PC-9 (cell line): ENCODE measurements at places on chromosomes 7 and 10. TPM values are rescaled to one million over a fixed set of nuclear protein-coding genes. Genes with fewer than 3 reads are reported as not detected.

- no peak for DNase-seq
Observed at GRCh38 chr7:131385039-131385605, 57.4 kb downstream of the MKLN1 start.

DNA sequence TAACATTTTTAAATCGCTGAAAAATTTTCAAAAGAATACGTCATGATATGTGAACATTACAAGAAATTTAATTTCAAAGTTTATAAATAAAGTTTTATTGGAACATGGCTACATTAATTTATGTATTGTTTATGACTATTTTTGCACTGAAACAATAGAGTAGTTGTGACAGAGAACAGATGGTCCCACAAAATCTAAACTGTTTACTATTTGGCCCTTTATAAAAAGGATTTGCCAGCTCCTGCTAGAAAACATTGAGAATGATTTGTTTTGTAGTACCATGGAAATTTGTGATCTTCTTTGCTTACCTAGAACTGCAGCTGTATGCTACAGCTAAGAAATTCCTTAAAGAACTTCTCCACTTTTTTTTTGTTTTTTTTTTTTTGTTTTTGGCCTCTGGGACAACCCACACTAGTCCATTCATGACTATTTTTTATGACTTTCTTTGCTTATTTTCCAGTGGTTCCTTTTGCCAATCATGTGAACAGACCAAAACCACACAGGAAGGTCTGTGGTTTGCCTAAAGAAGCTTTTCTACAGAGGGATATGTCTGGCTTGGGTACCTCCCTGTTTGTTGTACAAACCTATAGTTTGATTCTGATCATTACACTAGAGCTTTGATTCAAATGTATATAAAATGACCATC is 55.7 kb downstream of the ST7 start:
- no peak for DNase-seq

DNA sequence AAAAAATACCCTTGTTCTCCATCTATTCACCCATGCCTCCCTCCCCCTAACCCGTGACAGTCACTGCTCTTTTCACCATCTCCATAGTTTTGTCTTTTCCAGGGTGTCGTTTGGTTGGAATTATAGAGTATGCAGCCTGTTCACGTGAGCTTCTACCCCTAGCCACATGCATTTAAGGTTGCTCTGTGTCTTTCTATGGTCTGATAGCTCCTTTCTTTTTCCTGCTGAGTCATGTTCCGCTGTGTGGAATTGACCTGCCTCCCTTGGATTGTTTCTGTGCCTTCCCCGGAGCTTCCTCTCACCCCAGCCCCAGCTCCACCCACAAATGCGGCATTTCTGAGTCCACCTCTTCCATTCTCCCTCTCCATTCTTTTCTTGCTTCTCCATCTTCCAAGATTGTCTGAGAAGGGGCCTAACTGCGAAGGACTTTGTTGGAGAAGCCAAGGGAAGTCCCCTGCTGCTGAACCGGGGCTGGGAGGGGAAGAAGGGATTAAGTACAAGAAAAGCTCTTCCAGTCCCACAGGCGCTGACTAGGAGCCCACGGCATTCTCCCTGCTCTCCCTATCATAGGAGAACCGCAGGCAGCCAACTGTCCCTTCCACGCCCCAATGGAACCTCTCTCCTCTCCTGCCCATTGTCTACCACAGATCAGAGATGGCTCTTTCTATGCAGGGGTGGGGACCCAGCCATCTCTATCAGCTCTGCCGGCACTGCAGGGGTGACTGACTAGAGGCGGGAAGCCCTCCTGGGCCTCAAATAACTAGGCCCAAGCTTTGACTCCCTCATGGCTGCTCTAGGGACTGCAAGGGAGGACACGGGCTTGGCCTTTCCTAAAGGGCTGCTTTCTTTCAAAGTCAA is 87.5 kb upstream of the ANLN start:
- DNase-seq, result no peak

- DNase-seq, result no peak
Observed at GRCh38 chr10:127949831-127950230, 42.9 kb downstream of the PTPRE start.

TMEM178B gene
- not detected in 2 replicates for total RNA-seq

DNA sequence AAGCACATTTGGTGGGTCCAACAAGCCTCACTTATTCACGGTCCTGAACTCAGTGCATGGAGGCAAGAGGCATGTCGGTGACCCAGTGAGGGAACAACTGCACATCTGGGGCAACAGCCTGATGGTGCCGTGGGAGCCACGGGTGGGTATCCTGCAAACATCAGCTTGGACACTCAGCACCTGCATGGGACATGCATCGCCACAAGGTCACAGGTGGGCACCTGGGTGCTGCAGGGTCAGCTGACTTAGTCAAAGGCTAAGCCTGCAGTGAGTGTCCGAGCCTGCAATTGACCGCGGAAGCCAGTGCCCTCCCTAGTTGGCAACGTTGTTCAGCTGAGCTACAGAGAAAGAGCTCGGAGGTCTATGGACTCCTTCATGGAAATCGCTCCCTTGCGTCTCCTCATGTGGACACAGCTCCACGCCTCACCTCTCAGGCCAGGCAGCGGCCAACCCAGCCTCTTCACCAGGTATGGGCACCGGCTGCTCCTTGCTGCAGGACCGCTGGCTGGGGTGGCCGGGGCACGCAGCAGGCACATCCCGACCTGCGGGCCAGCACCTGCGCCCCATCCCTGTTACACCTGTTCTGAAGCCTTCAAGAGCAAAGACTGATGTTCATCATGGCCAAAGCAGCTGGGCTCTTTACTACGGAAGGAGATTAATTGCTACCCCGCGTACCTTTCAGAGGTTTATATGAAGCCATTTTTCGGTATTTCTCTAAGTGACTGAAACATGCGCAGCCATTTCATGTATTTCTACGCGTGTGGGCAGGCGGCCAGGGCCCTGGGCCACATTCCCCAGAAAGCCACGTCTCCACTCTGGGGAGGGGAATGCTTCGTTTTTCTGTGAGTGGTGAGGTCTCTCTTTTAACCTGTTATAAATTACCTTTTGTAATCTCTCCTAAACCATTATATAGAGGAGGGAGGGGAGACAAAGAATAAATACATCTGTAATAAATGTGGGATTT is 380.7 kb downstream of the DNAJB6 start:
- DNase-seq, result no peak

HOXA3 gene
- 50.5 and 53.1 TPM in 2 replicates for total RNA-seq

DNA sequence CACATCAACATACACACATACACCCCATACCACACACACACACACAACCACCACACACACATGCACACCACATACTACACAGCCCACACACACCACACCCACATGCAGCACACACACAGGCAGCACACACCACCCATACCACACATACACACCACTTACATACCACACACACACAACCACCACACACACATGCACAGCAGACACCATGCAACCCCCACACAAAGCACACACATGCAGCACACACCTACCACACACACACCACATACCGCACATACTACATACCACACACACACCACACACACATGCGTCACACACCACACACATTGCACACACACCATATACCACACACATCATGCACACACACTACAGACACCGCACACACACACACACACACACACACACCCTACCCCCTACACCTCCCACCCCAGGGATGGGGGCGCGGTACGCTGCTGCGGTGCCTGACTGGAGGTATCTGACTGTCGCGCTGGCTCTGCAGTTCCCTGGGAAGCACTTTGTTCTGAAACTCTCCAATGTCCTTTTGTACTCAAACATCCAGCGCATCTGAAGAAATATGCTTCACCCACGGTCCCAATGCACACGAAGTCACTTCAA is 5.4 kb upstream of the TRPV6 start:
- DNase-seq, result no peak

SP8 gene
- total RNA-seq, result not detected in 2 replicates

LOXL4 gene
- total RNA-seq, result 2.5 and 3.5 TPM in 2 replicates

DNA sequence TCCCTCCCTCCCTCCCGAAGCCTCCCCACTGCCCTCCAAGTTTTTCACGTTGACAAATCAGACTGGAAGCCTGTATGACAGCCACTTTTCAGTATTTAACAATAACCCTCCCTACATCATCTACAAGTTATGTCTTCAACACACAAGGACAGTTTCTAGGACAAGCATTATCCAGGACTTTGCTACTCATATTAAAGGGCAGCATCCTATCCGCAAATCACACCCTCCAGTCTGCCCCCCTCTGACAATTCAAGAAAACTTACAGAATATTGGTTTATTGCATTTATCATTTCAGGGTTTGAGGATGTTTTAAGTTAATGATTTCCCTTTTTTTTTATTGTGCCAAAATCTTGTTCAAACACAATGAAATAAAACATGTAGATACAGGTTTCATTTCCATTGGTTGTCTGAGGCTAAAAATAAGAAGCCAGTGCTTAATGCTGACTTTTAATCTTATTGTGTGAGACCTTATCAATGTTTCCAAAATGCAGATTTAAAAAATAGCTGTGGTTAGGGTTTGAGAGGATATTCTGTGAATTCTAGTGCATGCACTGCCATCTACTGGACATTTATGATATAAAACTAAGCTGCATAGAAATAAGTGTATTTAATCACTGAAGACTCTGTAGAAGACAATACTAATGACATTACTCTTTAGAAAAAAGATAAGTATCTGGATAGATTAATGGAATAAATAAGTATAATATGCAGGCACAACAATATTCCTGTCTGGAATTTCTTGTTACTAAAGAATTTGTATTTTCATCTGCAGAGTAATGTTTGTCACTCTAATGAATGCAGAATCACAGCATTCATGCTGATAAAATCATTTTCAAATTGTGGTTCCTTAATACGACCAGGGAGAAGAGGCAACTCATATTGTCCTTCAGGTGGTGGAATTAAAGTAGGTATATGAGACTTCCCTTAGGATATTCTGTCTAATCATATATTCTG is 64.1 kb downstream of the CAV1 start:
- no peak for DNase-seq

DNA sequence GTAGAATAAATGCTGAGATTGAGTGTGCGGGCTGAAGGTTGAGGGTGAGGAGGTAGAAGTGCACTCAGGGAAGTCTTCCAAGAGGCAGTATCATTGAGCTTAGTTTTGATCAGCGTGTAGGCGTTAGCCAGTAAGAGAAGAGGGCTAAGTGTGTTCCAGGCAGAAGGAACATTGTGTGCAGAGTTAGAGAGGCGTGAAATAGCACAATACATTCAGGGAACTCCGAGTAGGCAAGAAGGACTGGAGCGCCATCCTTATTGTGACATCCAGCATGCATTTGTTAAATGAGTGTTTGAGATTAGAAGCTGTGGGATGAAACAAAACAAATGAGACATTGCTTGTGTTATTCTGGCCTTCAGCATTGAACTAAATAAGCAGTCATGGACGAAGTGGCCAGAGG is 140.9 kb upstream of the MKLN1 start:
- no peak for DNase-seq

H2BK1 gene
- total RNA-seq, result not detected in 2 replicates

- DNase-seq, result no peak
Observed at GRCh38 chr10:42974693-42975002, 102.2 kb upstream of the RET start.

DNA sequence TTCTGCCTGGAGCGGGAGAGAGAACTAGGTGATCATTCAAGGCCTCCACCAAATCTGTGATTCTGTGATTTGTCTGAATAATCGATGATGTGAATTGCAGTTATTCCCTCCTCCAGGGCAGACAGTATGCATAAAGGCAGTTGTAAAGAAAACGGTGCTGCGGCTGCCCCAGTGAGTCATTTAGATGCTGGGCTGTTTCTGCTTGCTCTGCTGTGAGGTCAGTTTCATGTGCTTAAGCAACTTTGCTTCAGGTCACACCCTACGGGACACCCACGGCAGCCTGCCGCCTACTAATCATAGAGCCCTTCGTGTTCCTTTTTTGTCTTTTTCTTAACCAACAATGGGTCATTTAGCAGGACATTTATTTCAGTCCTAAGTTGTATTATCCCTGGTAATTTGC is 158.1 kb upstream of the PITRM1 start:
- no peak for DNase-seq

STEAP4 gene
- 10.3 and 12.1 TPM in 2 replicates for total RNA-seq

- DNase-seq, result no peak
Observed at GRCh38 chr7:73735528-73735905, 3.1 kb downstream of the ABHD11 start.

PDIA4 gene
- total RNA-seq, result 200 and 221 TPM in 2 replicates

SFXN3 gene
- 30.6 and 35.2 TPM in 2 replicates for total RNA-seq

STAG3 gene
- 0.83 and 1.4 TPM in 2 replicates for total RNA-seq

- DNase-seq, result no peak
Observed at GRCh38 chr7:97851683-97852082, 20.5 kb downstream of the ASNS start.

EBLN1 gene
- total RNA-seq, result not detected in 2 replicates

DNA sequence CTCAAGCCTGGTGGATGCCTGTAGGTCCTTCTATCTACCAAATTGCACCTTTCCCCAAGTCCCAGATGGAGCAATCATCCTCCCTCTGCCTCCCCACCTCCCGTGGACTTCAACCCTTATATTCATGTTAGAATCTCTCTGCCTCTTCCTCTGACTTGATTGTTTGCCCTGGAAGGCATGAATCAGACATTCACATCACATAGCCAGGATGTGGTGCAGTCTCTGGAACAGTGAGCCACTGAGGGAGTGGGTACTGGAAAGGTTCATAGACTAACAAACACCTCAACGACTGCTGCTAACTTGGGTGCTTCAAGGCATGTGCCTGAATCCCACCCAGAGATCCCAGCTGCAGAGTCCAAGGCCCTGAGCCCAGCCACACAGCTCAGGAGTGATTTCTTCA is 494.0 kb downstream of the TNS3 start:
- DNase-seq, result no peak

DNA sequence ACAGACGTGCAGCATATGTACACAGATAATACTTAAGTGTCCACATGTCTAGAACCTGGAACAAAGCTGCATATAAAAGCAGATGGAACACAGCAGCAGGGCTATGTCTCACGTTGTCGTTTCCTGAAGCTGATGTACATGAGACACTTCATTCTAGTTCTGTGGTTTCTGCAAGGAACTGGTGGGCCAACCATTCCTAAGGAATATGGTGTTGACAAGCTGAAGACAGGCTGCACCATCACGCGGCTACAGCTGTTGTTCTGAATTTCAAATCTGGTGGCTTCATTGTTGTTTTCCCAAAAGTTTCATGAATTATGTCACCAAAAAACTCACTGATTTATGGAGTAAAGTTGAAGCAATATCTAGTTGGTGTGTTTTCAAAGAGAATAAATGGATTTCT is 33.7 kb downstream of the PRKAG2 start:
- no peak for DNase-seq

DNA sequence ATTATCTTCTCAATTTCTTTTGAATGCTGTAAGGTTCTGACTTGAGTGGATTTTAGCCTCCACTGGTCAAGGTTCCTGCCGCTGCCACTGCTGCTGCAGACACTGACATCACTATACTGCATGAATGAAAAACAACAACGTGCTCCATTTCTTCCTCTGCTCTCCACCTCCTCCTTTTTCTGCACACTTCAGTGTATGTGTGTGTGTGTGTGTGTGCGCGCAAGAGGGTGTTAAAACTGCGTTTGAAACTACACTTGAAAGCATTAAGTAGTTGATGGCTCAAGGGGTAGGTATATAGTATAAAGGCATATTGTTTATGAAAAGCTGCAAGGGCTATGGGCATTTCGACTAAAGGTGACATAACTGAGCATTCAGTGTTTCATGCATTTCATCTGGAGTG is 3.5 kb downstream of the GLCCI1 start:
- no peak for DNase-seq
